ENCODE measurements at places on chromosomes 16 and 17.

DNA sequence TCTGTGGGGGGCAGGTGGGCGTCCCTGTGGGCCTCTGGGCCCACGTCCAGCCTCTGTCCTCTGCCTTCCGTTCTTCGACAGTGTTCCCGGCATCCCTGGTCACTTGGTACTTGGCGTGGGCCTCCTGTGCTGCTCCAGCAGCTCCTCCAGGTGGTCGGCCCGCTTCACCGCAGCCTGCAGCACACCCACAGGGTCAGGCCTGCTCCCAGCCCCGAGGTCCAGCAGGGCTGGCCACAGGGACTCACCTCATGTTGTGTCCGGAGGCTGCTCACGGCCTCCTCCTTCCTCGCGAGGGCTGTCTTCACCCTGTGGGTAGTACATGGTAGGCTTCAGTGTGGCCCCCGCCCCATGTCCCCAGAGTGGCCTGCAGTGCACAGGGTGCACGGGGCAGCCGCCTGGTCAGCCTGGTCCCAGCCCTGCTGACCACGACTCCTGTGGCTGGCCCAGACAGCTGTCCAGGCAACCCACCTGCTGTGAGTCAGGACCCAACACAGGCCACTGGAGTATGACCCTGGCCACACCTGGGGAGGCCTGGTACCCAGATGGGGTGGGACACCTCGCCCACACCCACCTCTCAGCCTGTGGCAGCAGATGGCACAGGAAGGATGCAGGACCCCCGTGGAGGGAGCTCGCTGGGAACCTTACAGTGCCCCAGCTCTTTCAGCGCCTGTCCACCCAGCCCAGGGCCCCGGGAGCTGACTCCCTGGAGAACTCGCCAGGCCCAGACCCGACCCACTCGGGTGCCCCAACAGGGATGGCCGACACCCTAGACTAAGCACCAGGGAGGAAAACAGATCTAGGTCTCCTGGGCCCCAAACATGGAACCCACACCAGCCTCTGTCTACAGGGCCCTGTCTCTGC is 23.9 kb upstream of the AATK start:
- no peak for DNase-seq
- H3K27me3 ChIP-seq = no peaks in the 10 kb centered on the region
- H3K36me3 ChIP-seq = no peaks in the 10 kb centered on the region
- H3K4me1 ChIP-seq = no peaks in the 10 kb centered on the region
- H3K27ac ChIP-seq = no peak overlapping the region

- no peak for DNase-seq
- H3K4me3 ChIP-seq = no peak overlapping the region
- no peak overlapping the region for H3K27ac ChIP-seq
- no peaks in the 10 kb centered on the region for H3K36me3 ChIP-seq
Observed at GRCh38 chr16:1290860-1291575, 18.4 kb upstream of the UBE2I start.

DNA sequence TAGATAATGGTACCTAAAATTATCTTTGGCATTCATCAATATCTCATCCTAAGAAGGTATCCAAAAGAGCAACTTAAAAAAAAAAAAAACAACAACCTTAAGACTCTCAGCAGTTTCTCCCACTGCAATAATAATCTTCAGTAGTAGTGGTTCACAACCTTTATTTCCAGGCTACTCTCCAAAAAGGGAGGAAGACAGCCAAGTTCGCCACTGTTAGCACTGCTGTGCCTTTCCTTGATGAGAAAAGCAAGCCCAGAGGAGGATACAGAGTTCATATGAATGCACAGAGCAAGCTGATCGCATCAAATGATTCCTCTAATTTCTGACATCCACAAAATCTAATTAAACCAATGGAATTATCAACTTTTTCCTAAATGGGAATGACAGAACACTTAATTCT is 199.4 kb downstream of the AATF start:
- DNase-seq = no peak
- no peaks in the 10 kb centered on the region for H3K4me1 ChIP-seq
- no peaks in the 10 kb centered on the region for H3K36me3 ChIP-seq
- H3K4me3 ChIP-seq = no peak overlapping the region
- no peak overlapping the region for H3K27ac ChIP-seq

GRCh38 chr17:19281161-19281560 is 44.0 kb downstream of the EPN2 start:
- no peaks in the 10 kb centered on the region for H3K27me3 ChIP-seq
- H3K36me3 ChIP-seq = no peaks in the 10 kb centered on the region
- peaks cover 9% of the 10 kb centered on the region for H3K4me1 ChIP-seq
- H3K4me3 ChIP-seq = no peak overlapping the region
- no peak overlapping the region for H3K27ac ChIP-seq
- DNase-seq = no peak

- no peak overlapping the region for H3K4me3 ChIP-seq
- peaks cover 1% of the 10 kb centered on the region for H3K4me1 ChIP-seq
- no peaks in the 10 kb centered on the region for H3K36me3 ChIP-seq
Observed at GRCh38 chr17:67578142-67578457, 139.6 kb upstream of the NOL11 start.

- H3K4me3 ChIP-seq = no peak overlapping the region
- H3K27ac ChIP-seq = no peak overlapping the region
- no peak for DNase-seq
- no peaks in the 10 kb centered on the region for H3K36me3 ChIP-seq
- H3K4me1 ChIP-seq = peaks cover 12% of the 10 kb centered on the region
Observed at GRCh38 chr16:20911361-20911760, 10.8 kb downstream of the LYRM1 start.

- H3K27me3 ChIP-seq = no peaks in the 10 kb centered on the region
- H3K27ac ChIP-seq = no peak overlapping the region
- no peaks in the 10 kb centered on the region for H3K36me3 ChIP-seq
- no peak for DNase-seq
- peaks cover 12% of the 10 kb centered on the region for H3K4me1 ChIP-seq
- no peak overlapping the region for H3K4me3 ChIP-seq
Observed at GRCh38 chr17:17815062-17815406, 21.8 kb downstream of the SREBF1 start.

- no peaks in the 10 kb centered on the region for H3K27me3 ChIP-seq
- no peaks in the 10 kb centered on the region for H3K4me1 ChIP-seq
- no peak for DNase-seq
Observed at GRCh38 chr16:86121374-86122010, 222.5 kb downstream of the IRF8 start.

GRCh38 chr16:9040800-9041412 is 50.5 kb upstream of the HAPSTR1 start:
- H3K27me3 ChIP-seq = no peaks in the 10 kb centered on the region
- no peaks in the 10 kb centered on the region for H3K36me3 ChIP-seq
- H3K4me3 ChIP-seq = no peak overlapping the region
- H3K27ac ChIP-seq = no peak overlapping the region
